ENCODE measurements at places on chromosomes 6 and 20. TPM values are rescaled to one million over a fixed set of nuclear protein-coding genes. Genes with fewer than 3 reads are reported as not detected.

DNA sequence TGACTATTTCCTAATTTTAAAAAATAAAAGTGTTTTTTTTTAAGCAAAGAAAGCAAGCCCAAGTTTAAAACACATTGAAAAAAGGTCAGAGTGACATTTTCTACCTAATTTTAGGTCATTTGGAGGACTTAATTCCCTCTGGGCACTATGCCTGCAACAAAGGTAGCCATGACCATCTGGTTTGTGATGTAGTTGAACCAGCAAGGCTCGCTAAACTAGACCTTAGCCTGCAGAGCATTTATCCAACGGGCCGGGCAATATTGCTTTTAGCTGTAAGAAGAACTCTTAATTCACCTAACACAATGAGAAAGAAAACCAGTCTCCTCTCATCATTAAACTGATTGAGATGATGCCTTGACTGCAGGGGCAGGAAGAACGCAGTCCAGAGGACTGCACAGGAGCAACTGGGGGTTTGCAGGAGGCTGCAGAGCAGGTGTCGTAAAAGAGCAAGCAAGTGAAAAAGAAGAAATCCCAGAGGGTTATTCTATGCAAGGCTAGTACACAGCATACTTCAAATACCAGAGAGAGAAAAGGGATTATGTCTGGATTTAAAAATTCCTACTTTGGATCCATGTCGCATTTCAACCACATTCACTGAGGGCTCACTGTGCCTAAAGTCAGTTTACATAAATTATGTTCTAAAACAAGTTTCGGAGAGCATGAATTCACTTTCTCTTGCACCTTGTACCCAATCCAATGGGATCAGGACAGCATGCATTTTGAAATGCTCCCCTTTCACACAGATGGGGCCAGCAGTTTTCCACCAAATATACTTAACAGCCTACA lies 12.8 kb downstream of the TRAF3IP2 start:
- no peak for DNase-seq

Gene TMEM151B
- total RNA-seq: 0.07 TPM

Gene CD109
- total RNA-seq: 7.2 TPM

Gene PACRG
- total RNA-seq: not detected

Gene SLC22A23
- 0.90 TPM for total RNA-seq

DNA sequence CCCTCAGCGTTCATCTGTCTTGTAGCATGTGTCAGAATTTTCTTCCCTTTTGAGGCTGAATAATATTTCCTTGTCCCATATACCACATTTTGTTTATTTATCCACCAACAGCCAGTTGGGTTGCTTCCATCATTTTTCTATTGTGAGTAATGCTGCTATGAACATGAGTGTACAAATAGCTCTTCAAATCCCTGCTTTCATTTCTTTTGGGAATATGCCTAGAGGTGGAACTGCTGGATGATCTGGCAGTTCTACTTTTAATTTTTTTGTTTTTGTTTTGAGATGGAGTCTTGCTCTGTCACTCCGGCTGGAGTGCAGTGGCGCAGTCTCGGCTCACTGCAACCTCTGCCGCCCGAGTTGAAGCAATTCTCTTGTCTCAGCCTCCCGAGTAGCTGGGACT lies 64.7 kb downstream of the SASH1 start:
- DNase-seq: no peak

Gene DYNLT2
- total RNA-seq: 2.0 TPM

Gene CEP250
- 60.8 TPM for total RNA-seq

- no peak for DNase-seq
Observed at GRCh38 chr20:59772373-59772705, 161.1 kb downstream of the SYCP2 start.

Gene C6orf15
- not detected for total RNA-seq

Gene BYSL
- total RNA-seq: 51.0 TPM

DNA sequence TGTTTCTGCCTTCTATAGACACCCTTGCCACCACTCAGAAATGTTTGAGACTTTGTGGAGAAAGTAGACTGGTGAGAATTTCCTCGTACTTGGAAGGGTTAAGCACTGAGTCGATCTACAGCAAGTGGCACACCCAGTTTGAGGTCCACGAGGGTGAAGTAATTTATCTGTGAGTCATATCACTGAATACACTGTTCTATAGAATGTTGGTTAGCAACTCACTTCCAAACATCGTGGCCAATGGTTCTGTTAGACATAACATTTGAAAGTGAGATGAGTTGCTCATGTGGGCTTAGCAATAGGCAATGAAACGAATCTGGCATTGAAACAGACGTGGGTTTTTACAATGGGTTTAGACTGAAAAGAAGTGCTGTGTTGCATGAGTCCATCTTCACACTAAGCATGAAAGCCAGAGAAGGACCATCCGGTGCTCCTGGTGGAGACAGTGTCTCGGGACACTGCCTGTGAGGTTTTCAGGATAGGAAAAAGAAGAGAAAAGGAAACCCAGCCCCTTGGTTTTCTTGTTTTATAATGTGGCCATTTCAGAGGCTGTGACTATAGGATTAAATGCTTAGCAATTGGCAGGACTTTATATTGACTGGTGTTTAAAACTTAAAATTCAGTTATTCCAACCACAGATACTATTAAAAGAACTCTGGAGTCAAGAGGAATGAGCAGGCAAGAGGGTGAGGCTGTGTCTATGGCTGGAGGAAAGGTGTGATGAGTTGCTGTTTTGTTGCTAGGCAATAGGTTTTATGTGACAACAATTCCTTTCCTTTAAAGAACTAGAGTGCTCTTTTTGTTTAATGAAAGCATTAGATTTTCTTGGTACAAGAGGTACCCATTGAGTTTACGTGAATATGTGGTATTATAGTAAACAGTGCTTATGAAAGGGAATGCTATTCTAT lies 31.0 kb upstream of the EZR start:
- peak; percentile 68 for DNase-seq

Gene PANK2
- 52.5 TPM for total RNA-seq

GRCh38 chr20:62186887-62187866 lies 4.3 kb downstream of the MTG2 start:
- DNase-seq: no peak

GRCh38 chr6:15987569-15987968 lies 141.3 kb upstream of the MYLIP start:
- DNase-seq: no peak

- no peak for DNase-seq
Observed at GRCh38 chr6:134544737-134545136, 226.8 kb upstream of the SGK1 start.

GRCh38 chr20:45410887-45411286 lies 2.8 kb downstream of the DBNDD2 start:
- DNase-seq: no peak

GRCh38 chr6:35343092-35343834 lies 905 bp downstream of the PPARD start:
- DNase-seq: no peak

GRCh38 chr6:25176466-25176865 lies 102.7 kb upstream of the CARMIL1 start:
- no peak for DNase-seq

- peak; percentile 29 for DNase-seq
Observed at GRCh38 chr6:20409427-20409971, 7.8 kb downstream of the E2F3 start.

- peak; percentile 38 for DNase-seq
Observed at GRCh38 chr6:119284861-119285521, 64.6 kb downstream of the MAN1A1 start.

DNA sequence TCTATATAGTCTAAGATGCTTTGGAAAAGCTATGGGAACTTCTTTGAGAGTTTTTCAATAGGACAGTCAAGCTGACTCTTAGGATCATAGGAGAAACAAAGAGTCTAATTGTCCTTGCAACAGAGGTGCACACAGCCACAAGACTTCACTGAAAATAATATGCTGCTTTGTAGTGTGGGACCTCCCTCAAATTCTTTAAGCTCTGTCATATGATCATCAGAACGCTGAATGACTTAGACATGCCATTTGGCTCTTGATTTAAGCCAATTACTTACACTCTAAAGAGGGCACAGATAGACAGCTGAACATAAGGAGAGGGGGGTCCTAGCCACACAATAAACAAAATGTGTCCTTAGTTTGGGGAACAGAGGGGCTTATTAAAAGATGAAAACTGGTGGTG lies 818.7 kb upstream of the GJE1 start:
- DNase-seq: no peak

Gene ZSCAN23
- total RNA-seq: 0.83 TPM

GRCh38 chr20:37958856-37959520 lies 56.1 kb downstream of the VSTM2L start:
- no peak for DNase-seq

Gene ZNF165
- 3.7 TPM for total RNA-seq

Gene TPD52L1
- 1.3 TPM for total RNA-seq

- no peak for DNase-seq
Observed at GRCh38 chr6:5786321-5786968, 220.3 kb downstream of the NRN1 start.

GRCh38 chr20:2088891-2089290 lies 12.7 kb upstream of the STK35 start:
- DNase-seq: no peak

DNA sequence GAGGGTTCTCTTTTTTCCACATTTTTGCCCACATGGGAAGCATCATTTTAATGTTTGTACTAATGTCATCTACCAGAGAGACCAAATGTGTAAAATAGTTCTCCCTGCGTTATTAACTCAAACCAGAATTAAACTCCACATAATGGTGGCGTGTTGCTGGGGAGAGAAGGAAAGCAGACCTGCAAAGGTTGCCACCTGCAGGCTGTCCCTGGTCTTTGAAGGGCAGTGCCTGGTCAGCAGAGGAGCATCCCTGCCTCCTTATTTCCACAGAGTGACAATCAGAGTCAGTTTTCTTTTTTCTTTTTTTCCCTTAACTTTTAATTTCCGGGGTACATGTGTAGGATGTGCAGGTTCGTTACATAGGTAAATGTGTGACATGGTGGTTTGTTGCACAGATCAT lies 214.5 kb downstream of the TBX18 start:
- no peak for DNase-seq

Gene GHRH
- not detected for total RNA-seq

Gene RIMS1
- not detected for total RNA-seq

Gene FOXS1
- total RNA-seq: not detected

Gene FAM83C
- total RNA-seq: not detected

- no peak for DNase-seq
Observed at GRCh38 chr20:46743088-46743487, 33.6 kb downstream of the SLC2A10 start.

Gene C20orf202
- total RNA-seq: not detected

DNA sequence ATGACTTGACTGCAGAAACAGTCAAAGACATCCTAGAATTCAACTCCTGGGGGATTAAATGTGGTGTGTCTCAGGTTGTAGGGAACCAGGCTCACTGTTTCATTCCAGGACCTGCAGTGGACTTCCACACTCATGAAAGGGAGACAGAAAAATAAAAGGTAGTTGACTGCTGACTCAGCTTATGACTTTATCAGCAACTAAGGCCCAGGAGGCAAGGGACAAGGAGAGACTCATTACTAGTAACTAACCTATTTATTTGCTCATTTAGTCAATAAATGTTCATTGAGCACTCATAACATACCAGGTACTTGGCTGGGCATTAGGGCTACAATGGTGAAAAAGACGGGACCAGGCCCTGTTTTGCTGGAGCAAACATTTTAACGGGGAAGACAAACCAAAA lies 2.9 kb downstream of the ZSCAN31 start:
- no peak for DNase-seq

- no peak for DNase-seq
Observed at GRCh38 chr6:119960456-119960855, 610.9 kb upstream of the MAN1A1 start.

DNA sequence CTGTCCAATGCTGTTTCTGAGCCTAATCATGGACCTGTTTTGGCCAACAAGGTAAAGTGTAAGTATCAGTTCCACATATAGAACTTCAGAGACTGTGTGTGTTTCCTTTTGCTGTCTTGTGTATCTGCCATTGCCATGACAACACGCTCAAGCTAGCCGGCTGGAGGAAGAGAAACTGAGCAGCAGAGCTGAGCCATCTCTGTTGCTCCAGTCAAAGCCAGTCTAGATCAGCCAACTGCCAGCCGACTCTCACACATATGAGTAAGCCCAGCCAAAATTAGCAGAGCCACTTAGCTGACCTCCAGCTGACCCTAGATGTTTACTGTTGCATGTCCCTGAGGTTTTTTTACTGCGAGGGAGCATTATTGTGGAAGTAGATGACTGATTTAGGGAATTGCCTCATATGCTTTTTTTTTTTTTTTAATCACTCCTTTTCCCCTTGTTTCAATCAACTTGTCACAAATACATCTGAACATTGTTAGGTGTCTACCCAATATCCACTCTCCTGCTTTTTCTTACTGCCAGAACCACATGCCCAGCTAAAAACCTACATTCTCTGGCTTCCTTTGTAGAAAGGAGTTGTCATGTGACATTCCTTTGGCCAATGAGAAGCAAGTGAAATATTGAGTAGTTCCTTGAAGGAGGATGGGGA lies 304.3 kb upstream of the SUPT3H start:
- peak; percentile 82 for DNase-seq

Gene KHDC1
- total RNA-seq: 4.6 TPM

DNA sequence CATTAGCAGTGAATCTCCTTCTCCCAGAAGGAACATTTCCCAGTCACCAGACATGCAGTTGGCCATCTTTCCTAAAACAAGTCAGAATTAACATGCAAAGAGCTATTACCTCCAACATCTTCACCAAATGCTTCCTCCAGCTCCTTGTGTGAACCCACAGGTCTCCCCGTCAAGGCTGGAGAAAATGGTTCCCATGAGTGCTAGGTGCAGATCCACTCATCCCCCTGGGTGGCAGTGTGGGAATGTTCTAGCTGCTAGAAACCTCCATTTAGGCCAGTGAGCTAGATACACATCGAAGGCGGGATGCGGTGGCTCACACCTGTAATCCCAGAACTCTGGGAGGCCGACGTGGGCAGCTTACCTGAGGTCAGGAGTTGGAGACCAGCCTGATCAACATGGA lies 603.9 kb upstream of the SLC35B3 start:
- DNase-seq: no peak

Gene L3MBTL3
- total RNA-seq: 7.4 TPM

Gene PPIL6
- total RNA-seq: 0.43 TPM

GRCh38 chr20:46558511-46558959 lies 8.1 kb upstream of the OCSTAMP start:
- peak; percentile 84 for DNase-seq

Gene AIG1
- 16.1 TPM for total RNA-seq

Gene EFCAB8
- 0.83 TPM for total RNA-seq

- DNase-seq: no peak
Observed at GRCh38 chr20:58097429-58097828, 131.0 kb downstream of the ANKRD60 start.

GRCh38 chr6:130681028-130681427 lies 146.2 kb upstream of the SMLR1 start:
- DNase-seq: no peak

- no peak for DNase-seq
Observed at GRCh38 chr6:37320646-37321045, 33.1 kb upstream of the RNF8 start.

GRCh38 chr6:130943738-130944137 lies 116.5 kb downstream of the SMLR1 start:
- no peak for DNase-seq

Gene SASH1
- 1.2 TPM for total RNA-seq

DNA sequence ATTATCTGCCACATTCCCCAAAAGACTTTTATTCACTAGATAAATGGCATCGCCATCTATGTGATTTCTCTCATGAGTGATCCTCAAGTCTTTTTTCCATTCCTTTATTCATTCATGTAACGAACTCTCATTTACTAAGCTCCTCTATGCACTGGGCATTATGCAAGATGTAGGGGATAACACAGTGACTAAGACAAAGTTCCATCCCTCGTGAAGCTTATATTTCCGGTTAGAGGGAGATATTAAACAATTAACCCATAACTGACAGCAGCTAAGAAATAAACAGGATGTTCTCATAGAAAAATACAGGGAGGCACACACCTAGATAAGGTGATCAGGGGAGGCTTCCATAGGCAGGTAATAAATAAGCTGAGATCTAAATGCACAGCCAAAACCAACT lies 17.2 kb upstream of the PREX1 start:
- DNase-seq: no peak
